ENCODE measurements at places on chromosomes 6 and 20.

GRCh38 chr6:12815089-12815488, 98.5 kb downstream of the PHACTR1 start:
- DNase-seq: no peak

DNA sequence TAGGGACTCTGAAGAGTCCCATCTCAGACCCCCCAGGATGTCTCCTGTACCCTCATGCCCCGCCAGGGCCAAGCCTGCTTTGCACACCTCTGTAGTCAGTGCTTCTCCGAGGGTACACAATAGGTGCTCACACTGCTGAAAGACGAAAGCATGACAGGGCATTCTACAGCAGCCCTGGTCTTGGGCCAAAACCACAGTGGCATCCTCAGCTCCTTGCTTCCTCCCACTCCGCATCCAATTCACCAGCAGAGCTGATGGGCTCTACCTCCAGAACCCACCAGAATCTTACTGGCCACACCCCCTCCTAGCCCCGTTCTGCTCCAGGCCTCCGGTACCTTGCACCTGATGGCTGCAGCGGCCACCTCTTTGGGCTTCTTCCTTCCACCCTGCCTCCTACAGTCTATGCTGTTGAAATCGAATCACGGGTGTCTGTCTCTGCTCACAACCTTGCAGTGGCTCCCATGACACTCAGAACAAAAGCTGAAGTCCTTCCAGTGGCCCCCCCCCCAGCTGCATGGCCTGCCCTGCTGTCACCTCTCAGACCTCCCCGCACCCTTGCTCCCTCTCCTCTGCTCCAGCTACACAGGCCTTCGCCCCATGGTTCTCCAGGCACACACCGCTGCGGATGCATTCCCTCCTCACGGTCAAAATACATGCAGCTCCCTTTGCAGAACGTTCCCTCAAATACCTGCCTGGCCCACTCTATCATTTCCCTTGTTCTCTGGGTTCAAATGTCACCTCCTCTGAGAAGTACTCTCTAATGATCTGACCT, 1.2 kb downstream of the ANGPT4 start:
- DNase-seq: no peak

- DNase-seq: no peak
Measured at GRCh38 chr6:151205721-151206600, 33.8 kb upstream of the AKAP12 start.

GRCh38 chr6:395432-396125, 4.0 kb downstream of the IRF4 start:
- no peak for DNase-seq

DNA sequence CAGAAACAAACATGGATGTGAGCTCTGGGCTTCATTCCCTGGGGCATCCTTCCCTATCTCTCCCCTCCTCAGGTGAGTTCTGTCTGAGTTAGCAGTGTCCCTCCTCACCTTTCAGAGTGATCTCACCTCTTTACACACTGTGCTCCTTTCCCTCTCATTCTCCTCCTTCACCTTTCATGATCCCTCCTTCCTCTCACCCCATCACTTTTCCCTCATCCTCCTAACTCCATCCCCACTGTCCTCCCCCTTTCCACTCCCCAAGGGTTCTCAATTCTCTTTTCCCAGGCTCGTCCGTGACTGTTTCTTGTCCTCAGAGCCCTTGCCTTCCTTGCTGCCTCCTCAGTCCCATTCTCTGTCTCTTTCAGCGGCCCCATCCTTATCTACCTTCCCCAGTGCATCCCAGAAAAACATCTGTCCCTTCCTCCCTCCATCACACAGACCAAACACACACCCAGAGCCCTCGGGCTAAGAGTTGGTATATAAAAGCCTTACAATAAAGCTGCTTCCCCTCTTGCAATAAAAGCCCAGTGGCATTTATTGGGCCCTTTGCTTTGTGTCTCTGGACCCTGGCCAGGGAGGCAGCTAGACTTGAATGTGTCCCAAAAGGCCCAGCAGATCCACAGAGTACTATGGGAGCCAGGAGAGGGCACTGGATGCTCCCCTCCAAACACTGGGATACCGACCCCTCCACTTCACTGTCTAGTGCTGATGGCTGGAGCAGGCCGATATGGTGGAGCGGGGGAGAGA, 1.9 kb downstream of the RNF39 start:
- DNase-seq: no peak

GRCh38 chr6:3072798-3073197, 4.5 kb downstream of the RIPK1 start:
- DNase-seq: no peak

All from stimulated activated CD4-positive, alpha-beta T cell treated with anti-CD3 and anti-CD28 coated beads, Interleukin-12 subunit alpha, Interleukin-12 subunit beta, amount 100 ng/mL, for 4 hours (primary cell).